NCI-H1694 (cell line): ENCODE measurements at places on chromosomes 3 and 15.
A peak's percentile ranks its signal among the peaks of the same experiment; 100 is the strongest.

GRCh38 chr3:154625756-154626155 is 195.8 kb upstream of the GPR149 start:
- no peak for DNase-seq

GRCh38 chr3:85780806-85781205 is 822.0 kb downstream of the CADM2 start:
- DNase-seq, result no peak

GRCh38 chr3:58568572-58569286 is 8.5 kb downstream of the FAM107A start:
- DNase-seq, result peak; percentile 45

- no peak for DNase-seq
Observed at GRCh38 chr3:113712129-113712528, 15.7 kb upstream of the USF3 start.

DNA sequence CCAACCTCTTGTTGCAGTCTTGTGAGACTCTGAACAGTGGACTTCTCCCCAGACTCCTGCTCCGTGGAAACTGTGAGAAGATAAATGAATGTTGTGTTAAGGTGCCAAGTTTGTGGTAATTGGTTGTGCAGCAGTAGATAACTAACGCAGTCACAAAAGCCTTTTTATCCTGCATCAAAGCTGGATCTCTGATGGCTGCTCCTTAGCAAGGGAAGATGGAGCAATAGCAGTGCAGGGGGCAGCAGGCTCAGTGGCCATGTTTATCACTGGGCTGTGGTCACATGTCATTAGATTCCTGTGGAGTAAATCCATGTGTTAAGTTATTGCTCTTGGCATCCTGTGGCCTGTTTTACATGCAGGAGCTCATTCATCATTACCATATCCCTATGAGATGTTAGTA is 13.5 kb downstream of the CMTM7 start:
- DNase-seq, result no peak

GRCh38 chr3:40207796-40208195 is 101.7 kb upstream of the EIF1B start:
- no peak for DNase-seq

DNA sequence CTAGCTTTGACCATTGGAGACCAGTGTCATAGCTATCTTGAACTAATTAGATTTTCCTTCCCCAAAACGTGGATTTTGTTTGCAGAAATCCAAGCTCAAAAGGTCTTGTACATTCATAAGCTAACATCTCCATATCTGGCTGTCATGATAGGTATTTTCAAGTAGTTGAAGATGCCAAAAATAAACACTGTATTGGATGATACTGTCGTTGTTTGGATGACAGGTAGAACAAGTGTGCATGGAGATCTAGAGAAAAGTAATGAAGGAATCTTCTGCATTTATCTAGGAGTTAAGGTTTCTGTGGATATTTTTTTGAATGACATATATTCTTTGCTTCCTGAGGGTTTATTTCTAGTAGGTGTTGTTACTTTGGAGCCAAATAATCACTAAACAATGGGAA is 1696.1 kb downstream of the SI start:
- no peak for DNase-seq

- no peak for DNase-seq
Observed at GRCh38 chr15:68391121-68391520, 40.8 kb downstream of the ITGA11 start.

- no peak for DNase-seq
Observed at GRCh38 chr3:71089271-71089847, 494.2 kb downstream of the FOXP1 start.

DNA sequence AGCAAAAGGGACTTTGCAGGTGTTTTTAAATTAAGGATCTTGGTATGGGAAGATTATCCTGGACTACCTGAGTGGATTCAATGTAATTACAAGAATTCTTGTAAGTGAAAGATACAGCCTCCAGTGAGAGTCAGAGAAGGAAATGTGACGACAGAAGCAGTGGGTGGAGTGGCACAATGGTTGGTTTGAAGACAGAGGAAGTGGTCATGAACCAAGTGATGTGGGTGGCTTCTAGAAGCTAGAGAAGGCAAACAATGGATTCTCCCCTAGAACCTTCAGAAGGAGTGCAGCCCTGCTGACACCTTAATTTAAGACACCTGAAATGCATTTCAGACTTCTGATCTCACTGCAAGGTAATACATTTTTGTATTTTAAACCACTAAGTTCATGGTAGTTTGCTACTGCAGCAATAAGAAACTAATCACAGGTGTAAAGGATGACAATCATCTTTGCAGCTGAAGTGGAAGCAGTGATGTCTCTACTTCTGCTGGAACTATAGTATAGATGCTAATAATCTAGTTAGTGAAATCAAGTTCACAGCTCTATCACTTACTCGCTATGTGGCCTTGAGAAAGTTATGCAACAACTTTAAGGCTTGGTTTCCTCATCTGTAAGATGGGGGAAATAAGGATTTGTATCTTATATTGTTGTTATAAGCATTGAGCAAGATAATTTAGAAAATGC is 403.4 kb upstream of the SUCLG2 start:
- DNase-seq, result no peak

DNA sequence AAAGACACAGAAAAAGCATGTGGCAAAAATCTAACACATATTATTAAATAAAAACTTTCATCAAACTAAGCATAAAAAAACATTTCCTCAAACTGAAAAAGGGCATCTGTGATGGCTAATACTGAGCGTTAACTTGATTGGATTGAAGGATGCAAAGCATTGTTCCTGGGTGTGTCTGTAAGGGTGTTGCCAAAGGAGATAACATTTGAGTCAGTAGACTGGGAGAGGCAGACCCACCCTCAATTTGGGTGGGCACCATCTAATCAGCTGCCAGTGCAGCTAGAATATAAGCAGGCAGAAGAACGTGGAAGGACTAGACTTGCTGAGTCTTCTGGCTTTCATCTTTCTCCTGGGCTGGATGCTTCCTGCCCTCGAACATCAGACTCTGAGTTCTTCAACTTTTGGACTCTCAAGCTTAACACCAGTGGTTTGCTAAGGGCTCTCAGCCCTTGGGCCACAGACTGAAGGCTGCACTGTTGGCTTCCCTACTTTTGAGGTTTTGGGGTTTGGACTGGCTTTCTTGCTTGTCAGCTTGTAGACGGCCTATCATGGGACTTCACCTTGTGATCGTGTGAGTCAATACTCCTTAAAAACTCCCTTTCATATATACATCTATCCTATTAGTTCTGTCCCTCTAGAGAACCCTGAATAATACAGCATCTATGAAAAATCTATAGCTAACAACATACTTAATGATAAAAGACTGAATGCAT is 45.4 kb downstream of the DAZL start:
- DNase-seq, result no peak

DNA sequence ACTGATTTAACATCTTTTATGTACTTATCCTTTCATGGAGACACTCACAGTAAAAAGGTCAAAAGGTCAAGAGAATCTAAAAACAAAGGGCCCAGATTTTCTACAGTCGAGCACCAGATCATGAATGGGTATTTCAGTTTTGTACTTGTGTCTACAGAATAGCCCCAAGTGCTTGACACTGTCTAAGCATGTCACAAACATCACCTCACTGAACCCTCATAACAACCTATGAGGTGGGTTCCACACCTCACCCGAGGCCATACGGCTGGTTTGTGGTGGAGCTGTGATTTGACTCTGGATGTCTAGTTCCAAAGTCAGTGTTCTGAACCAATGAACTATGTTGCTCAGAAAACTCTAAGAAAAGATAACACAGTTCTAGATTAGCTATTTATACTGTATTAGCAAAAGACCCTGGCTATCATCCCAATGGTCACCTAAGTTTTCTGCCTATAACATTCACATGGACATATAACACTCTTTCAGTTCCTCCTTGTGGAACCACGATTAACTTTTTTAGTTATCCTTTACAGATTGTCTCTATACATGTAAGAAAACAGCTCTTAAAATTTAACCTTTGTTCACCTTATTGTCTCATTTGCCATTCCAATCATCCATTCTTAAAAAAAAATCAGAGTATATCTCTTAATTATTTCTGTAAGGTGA is 25.5 kb downstream of the TM6SF1 start:
- no peak for DNase-seq

GRCh38 chr3:149003653-149004305 is 12.4 kb downstream of the GYG1 start:
- no peak for DNase-seq

GRCh38 chr3:31022716-31023115 is 128.3 kb upstream of the GADL1 start:
- no peak for DNase-seq
